Retinal pigment epithelial cell (primary cell): ENCODE measurements at places on chromosomes 1 and 21.

DNA sequence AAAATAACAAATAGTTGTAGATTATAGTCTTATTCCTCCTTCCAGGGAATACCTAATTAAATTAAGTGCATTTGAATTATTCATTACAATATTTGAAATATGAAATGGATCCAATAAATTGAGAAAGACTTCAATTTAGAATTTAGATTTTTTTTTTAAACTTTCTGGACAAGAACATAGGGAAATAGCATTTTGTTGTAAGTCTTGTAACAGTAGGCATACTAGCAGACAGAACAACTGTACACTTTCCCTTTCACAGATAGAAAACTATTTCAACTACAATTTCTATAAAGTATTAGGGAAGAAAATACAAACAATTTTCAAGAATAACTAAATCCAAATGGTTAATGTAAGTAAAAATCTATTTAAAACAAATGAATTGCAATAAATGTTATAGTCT is 577.5 kb downstream of the USP25 start:
- no peak for DNase-seq

GRCh38 chr1:53120659-53121058 is 21.8 kb downstream of the SLC1A7 start:
- DNase-seq: no peak

DNA sequence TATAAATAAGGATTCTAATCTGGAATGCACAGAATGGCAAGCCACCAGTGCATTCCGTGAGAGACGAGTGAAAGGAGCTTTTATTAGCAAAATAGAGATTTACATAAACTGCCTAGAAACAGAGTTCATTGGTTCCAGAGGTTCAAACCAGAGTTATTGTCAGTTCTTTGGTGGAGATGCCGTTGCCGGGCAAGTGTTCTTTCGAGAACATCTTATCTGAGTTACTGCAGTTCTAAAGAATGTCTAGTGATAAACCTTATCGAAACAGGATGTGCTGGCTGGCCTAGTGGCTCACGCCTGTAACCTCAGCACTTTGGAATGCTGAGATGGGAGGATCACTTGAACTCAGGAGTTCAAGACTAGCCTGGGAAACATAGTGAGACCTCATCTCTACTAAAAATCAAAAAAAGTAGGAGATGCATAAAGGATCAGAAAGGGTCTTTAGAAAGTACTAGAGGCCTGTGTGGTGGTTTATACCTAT is 19.9 kb upstream of the EVI5 start:
- DNase-seq: peak; percentile 91

GRCh38 chr1:201537028-201537427 is 1.9 kb upstream of the NAV1 start:
- no peak for DNase-seq

GRCh38 chr1:35873243-35873750 is 9.7 kb upstream of the AGO1 start:
- DNase-seq: no peak

GRCh38 chr1:65260851-65261473 is 48.4 kb upstream of the DNAJC6 start:
- no peak for DNase-seq

DNA sequence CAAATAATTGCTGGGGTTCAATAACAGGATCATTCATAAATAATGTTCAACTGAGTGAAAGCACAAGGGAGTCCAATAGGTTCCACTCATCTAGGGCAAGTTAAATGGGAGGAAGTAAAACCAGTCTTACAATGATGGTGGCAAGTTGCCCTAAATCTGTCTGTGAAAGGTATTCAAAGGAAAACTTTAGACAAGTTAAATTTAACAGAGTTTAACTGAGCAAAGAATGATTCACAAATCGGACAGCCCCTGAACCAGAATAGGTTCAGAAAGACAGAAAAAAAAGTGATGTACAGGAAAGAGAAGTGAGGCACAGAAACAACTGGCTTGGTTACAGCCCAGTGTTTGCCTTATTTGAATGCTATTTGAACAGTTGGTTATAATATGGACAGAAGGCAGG is 183.5 kb upstream of the ADGRL4 start:
- DNase-seq: no peak

GRCh38 chr21:26107429-26107828 is 63.1 kb downstream of the APP start:
- no peak for DNase-seq

- DNase-seq: no peak
Measured at GRCh38 chr1:157136133-157136532, 2.1 kb downstream of the ETV3 start.

DNA sequence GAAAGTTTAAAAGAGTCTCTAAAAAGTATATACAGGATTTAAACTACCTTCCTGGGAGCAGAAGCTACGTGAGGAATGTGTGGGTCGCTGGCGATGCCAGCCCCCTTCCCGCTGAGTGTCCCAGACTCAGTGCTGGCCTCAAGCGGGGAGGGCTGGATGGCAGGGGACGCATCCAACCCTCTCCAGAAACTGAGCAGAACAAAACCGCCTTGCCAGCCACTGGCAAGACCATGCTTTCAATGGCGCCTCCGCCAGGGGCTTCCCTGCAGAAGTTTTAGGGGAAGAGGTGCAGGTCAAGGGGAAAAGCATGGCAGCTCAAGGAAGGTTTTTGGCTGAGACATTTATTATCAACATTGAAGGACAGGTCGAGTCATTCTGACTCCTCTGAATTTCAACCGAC is 26.1 kb downstream of the NADK start:
- no peak for DNase-seq

GRCh38 chr1:29586991-29587745 is 350.8 kb downstream of the PTPRU start:
- no peak for DNase-seq

DNA sequence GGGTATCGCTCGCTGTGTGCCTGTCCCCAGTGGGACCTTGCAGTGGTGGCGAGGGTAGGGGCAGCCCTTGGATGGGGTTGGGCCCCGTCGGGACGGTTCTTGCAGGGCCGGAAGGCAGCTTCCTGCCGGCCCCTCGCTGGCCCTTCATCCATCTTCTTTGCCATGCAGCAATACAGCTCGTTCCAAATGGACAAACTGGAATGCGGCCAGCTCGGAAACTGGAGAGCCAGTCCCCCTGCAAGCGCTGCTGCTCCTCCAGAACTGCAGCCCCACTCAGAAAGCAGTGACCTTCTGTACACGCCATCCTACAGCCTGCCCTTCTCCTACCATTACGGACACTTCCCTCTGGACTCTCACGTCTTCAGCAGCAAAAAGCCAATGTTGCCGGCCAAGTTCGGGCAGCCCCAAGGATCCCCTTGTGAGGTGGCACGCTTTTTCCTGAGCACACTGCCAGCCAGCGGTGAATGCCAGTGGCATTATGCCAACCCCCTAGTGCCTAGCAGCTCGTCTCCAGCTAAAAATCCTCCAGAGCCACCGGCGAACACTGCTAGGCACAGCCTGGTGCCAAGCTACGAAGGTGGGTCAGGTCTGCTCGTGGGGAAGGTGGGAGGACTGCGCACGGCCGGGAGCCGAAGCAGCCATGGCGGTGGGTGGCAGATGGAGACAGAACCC is 45.8 kb downstream of the SIM2 start:
- DNase-seq: no peak

DNA sequence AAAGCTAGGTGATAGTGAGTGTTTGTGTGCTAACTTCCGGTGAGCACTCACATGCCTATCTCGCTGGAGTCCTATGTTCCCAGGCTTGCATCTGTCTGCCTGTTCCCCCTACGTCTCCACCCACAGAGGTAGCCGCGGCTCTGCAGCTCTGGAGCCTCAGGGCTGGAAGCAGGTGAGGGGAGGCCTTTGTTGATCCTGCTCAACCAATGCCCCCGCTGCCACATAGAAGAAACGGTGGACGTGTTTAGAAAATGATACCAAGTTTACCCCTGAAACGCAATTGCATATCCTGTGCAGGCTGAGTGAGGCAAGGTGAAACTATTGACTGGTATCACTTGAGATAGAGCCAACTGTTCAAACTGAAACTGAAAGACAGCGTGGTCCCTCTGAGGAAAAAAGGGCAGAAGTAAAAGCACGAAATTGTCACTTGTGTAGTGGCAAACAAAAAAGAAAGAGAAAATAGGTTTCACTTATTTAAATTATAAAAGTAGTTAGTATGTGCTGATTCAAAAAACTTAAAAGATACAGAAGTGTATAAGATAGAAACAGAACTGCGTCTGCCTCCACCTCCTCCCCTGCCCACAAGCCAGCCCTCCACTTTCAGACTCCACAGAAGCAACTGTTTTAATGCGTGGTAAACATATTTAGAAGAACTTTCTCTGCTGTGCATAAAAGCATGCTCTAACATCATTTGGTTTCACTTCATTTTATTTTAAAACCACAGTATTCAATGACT is 38.6 kb upstream of the ETS2 start:
- no peak for DNase-seq

DNA sequence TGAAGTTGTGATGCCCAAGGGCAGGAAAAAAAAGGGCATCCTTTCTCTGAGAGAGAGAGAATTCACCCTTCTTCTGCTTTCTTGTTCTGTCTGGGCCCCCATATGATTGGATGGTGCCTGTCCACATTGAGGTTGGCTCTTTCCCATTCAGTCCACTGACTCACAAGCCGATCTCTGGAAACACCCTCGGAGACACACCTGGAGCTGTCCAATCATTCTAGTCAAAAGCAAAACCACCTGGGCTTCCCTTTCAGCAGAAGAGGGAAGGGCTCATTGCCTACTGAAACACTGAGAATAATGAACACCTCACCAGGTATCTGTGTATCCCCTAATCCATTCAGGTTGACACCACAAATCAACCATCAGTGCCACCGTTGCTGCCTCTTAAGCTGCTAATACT is 103.7 kb upstream of the GNG12 start:
- DNase-seq: no peak

DNA sequence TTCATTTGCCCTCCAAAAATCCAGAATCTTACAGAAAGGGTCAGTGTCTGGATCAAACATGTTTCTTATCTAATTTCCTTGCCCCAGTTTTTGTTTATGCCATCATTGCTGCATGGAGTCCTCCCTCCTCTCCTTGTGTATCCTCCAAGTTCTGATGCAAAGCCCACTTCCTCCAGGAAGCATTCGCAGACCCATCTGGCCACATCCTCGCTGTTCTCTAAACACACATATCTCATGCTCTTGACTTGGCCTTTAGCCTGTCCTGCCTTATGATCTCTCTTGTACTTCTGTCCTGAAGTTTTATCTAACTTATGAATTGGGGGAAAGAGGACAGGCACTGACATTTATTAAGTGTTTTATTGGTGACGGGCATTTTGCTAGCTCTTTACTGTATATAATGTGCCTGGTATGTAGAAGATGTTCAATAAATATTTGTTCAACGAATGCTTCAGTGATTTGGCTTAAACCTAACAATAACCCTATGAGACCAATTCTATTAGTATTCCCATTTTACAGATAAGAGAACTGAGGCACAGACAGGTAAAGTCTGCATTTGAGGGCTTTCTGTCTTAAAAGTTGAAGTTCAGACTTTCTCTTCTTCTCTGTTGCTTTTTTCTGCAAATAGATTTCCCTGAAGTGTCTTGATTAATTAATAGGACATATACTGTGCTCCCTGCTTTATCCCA is 19.2 kb upstream of the ID3 start:
- DNase-seq: no peak

GRCh38 chr1:57061369-57061768 is 95.6 kb upstream of the C8B start:
- no peak for DNase-seq

DNA sequence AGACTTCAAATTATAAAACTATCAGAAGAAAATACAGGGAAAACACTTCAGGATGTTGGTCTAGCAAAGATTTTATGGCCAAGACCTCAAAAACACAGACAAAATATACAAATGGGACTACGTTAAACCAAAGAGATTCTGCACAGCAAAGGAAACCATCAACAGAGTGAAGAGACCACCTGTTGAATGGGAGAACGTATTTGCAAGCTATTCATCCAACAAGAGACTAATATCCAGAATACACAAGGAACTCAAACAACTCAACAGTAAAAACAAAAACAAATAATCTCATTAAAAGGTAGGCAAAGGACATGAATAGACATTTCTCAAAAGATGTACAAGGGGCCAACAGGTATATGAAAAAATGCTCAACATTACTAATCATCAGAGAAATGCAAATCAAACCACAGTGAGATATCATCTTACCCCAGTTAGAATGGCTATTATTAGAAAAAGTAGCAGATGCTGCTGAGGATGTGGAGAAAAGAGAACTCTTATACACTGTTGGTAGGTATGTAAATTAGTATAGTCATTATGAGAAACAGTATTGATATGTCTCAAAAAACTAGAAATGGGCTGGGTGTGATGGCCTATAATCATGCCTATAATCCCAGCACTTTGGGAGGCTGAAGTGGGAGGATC is 112.6 kb downstream of the LRIG2 start:
- no peak for DNase-seq

DNA sequence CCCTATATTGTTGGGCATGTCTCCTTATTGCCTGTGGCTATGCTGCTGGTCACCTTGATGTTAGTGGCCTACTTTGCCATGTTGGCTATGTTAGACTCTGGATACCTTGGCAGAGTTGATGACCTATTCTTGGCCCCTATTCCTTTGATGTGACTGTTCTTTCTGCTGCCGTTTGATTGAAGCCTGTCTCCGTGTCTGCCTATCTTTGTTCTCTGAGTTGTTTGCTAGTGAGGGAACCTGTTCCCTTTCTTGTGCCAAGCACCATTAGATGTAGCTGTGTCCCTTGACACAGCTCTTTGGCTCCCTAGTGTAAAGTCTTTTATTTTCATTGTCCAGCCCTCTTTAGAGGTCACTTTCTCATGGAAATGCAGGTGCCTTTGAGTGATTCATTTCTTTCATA is 28.7 kb upstream of the PAPPA2 start:
- DNase-seq: no peak

DNA sequence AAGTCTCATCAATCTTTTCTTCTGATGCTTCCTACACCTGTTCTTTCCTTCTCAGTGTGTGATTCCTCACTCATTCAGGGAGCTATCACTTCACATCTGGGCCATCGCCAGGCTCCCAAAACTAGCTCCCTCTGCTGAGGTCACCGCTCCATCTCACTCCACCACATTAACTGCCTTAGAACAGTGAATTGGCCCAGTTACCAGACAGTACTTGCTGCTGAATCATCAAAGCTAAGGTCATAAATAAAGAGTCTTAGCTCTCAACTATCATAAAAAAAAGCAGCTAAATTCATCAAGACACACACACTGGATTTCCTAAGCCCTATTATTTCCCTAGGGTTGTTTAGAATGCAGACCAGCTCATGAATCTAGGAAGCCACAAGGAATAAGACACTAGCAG is 18.8 kb upstream of the SRM start:
- DNase-seq: no peak

DNA sequence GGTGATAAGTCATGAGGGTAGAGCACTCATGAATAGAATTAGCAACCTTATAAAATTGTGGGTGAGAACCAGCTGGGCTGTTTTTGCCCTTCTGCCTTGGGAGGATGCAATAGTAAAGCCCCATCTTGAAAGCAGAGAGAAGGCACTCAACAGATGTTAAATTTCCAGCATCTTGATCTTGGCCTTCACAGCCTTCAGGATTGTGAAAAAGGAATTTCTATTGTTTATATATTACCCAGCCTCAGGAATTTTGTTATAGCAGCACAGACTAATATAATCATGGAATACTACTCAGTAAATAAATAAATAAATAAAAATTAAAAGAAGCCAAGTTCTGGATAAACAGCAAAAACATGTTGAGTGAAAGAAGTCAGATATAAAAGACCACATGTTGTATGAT is 175.2 kb downstream of the KCNT2 start:
- no peak for DNase-seq

GRCh38 chr1:167488786-167489185 is 29.5 kb downstream of the CD247 start:
- no peak for DNase-seq

- peak; percentile 47 for DNase-seq
Measured at GRCh38 chr1:164780863-164781262, 221.9 kb downstream of the PBX1 start.
